ENCODE measurements at places on chromosomes 13 and 19. TPM values are rescaled to one million over a fixed set of nuclear protein-coding genes. Genes with fewer than 3 reads are reported as not detected.

Gene CGB8
- not detected for total RNA-seq

- H3K4me3 ChIP-seq = no peak overlapping the region
- H3K27me3 ChIP-seq = no peaks in the 10 kb centered on the region
- peaks cover 4% of the 10 kb centered on the region for H3K36me3 ChIP-seq
- peaks cover 19% of the 10 kb centered on the region for H3K4me1 ChIP-seq
These were observed 10.2 kb downstream of the C19orf12 start for GRCh38 chr19:29704562-29705558.

Gene FAM83E
- total RNA-seq = not detected

GRCh38 chr19:12606796-12607195 is 3.8 kb downstream of the ZNF490 start:
- peaks cover 12% of the 10 kb centered on the region for H3K4me1 ChIP-seq
- H3K36me3 ChIP-seq = peaks cover 5% of the 10 kb centered on the region
- no peaks in the 10 kb centered on the region for H3K27me3 ChIP-seq
- DNase-seq = no peak

Gene HIF3A
- 78.6 TPM for total RNA-seq

GRCh38 chr19:40642757-40643305 is 41.7 kb downstream of the LTBP4 start:
- H3K36me3 ChIP-seq = no peaks in the 10 kb centered on the region
- peaks cover 27% of the 10 kb centered on the region for H3K4me1 ChIP-seq
- H3K27ac ChIP-seq = no peak overlapping the region
- no peaks in the 10 kb centered on the region for H3K27me3 ChIP-seq
- DNase-seq = no peak

DNA sequence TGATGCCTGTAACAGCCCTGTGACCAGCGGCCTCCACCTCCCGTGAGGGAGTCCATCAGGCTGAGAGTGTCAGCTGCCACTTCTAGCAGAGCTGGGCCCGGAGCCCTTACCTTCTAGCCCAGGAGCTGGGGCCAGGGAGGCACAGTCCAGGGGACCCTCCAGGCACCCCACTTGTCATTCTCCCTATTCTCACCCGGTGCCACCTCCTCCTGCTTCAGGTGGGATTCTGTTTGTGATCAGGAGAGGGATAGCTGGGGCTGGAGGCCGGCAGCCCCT is 4.1 kb downstream of the RASA3 start:
- DNase-seq = no peak
- no peaks in the 10 kb centered on the region for H3K36me3 ChIP-seq
- H3K4me3 ChIP-seq = peak overlapping the region; percentile 2
- peaks cover 38% of the 10 kb centered on the region for H3K4me1 ChIP-seq

GRCh38 chr13:23510979-23511735 is 59.1 kb upstream of the TNFRSF19 start:
- no peaks in the 10 kb centered on the region for H3K36me3 ChIP-seq
- H3K27ac ChIP-seq = no peak overlapping the region

DNA sequence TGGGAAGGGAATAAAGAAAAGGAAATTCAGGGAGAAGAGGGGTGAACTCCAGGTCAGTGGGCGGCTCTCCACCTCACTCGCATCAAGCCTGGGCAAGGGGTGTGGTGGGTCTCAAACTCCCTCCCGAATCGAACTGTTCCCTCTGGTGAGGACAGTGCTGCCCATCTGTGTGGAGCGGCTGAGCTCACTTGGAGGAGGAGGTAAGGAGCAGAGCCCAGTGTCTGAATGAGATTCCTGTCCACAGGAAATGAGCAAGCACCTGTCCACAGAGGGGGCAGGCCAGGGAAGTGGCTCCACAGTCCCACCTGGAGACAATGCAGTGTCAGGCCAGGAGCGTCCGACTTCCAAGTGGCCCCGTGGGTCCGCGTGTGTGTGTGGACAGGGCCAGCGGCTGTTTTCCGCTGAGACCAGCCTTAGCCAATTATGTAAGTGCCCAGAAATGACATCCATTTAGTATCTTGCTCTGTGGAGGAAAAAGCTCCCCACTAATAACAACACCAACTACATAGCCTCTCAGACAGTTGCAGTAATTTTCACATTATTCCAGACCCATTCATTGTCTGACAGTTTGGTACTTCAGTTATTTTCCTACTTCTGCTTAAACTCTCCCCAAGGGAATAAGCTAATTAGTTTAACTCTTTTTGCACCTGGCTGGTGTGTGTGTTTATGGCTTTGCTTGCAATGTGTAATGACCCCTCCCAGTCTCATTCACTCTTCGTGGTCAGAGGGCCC is 114.6 kb downstream of the SOX1 start:
- no peak for DNase-seq
- H3K36me3 ChIP-seq = no peaks in the 10 kb centered on the region
- H3K27ac ChIP-seq = no peak overlapping the region
- H3K27me3 ChIP-seq = peaks cover 4% of the 10 kb centered on the region
- peaks cover 4% of the 10 kb centered on the region for H3K4me1 ChIP-seq

- no peak overlapping the region for H3K4me3 ChIP-seq
- DNase-seq = no peak
- peaks cover 32% of the 10 kb centered on the region for H3K4me1 ChIP-seq
- H3K27ac ChIP-seq = no peak overlapping the region
- no peaks in the 10 kb centered on the region for H3K36me3 ChIP-seq
These were observed 11.4 kb downstream of the ARID3A start for GRCh38 chr19:937259-937694.

GRCh38 chr19:14507704-14508542 is 10.3 kb downstream of the DNAJB1 start:
- no peak overlapping the region for H3K27ac ChIP-seq
- no peaks in the 10 kb centered on the region for H3K27me3 ChIP-seq
- no peak for DNase-seq

DNA sequence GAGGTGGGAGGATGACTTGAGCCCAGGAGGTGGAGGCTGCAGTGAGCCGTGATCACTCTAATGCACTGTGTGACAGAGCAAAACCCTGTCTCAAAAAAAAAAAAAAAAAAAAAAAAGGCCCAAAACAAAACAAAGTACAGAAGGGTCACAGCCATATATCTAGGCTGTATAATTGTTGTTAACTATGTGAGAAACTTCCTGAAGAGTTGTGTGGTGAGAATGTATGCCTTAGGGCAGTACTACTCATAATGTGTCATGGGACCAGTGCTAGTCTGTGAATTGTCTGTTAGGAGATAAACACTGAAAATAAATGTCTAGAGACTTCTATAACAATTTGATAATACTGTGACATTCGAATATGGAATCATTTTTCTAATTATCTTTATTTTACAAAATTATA is 43.1 kb downstream of the PAN3 start:
- H3K27me3 ChIP-seq = no peaks in the 10 kb centered on the region
- peaks cover 25% of the 10 kb centered on the region for H3K36me3 ChIP-seq
- DNase-seq = no peak
- peaks cover 16% of the 10 kb centered on the region for H3K4me1 ChIP-seq

DNA sequence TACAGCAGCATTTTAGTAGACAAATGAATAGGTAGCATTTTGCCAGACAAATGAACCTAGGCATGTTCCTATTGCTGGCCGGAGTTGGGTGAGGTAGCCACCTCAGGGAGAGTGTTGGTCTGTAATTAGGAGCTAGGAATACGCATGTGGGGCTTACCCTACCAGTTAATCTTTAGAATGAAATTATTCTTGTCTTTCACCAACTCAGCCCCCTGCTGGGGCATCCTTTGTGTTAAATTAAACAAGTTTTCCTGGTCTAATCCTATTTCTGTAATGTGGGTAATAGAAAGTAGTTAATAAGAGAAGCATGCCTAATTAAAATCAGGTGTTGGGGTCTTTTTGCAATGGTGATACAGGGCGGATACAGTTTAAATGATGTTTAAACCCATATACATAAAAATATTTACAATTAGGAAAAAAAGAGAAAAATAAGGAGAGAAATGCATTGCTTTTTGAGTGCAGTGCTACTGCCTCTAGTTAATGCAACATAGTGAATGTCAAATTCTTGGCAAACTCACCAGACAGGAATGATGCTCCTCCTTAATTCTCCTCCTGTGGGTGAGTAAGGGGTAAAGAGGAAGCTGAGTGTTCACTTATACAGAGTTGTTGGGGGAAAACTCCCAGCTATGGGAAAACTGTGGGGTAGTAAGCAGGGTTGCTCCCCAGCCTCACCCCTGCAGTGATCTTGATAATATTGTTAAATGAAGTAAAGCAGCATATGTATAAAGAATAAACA is 276.4 kb upstream of the EDNRB start:
- H3K27me3 ChIP-seq = peaks cover 6% of the 10 kb centered on the region
- DNase-seq = no peak
- no peaks in the 10 kb centered on the region for H3K36me3 ChIP-seq
- no peak overlapping the region for H3K4me3 ChIP-seq

DNA sequence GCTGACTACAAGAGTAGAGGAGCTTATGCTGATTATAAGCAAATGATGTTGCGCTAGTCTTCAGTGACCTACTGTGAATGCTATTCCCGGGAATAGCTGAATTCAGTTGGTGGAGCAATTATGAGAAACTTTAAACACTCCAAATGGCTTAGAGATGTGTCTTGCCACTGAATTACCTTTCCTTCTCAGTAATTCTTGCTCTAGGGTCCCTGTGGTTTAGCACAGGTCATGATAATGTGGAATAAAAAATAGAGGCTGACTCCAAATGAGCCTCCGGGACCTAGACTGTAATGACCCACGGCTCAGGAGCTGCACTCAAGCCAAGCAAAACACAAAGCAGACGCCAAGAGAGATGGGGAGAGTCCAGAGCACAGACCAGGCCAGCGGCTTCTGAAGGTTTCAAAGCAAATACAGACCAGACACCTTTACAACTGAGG is 124.7 kb downstream of the RGCC start:
- H3K27me3 ChIP-seq = no peaks in the 10 kb centered on the region
- H3K36me3 ChIP-seq = peaks cover 3% of the 10 kb centered on the region
- no peak overlapping the region for H3K4me3 ChIP-seq
- DNase-seq = no peak

- no peak for DNase-seq
- H3K27me3 ChIP-seq = no peaks in the 10 kb centered on the region
- H3K4me3 ChIP-seq = no peak overlapping the region
- H3K36me3 ChIP-seq = no peaks in the 10 kb centered on the region
These were observed 413.7 kb downstream of the LIG4 start for GRCh38 chr13:107801621-107802020.

GRCh38 chr19:38055655-38056521 is 148.9 kb downstream of the SIPA1L3 start:
- H3K4me3 ChIP-seq = no peak overlapping the region

Gene ZNF440
- total RNA-seq = 3.1 TPM

Gene NTF4
- not detected for total RNA-seq

Gene SMIM44
- not detected for total RNA-seq

DNA sequence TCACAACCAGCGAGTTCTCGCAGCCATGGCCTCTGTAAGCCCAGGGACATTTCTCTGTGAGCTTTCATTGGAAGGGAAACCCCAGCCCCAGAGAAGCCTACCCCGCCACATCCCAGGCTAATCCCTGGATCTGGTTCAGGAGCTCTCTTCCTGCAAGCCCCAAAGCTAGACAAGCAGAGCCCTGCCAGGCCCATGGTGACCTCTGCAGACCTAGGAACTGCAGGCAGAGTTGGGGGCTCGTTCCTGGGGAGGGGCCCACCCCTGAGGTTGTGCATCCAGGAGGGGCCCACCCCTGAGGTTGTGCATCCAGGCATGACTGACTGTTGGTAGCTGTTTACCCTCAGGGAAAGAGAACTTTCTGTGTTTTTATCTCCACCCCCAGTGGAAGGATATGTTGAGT is 21.7 kb downstream of the KCTD15 start:
- peaks cover 45% of the 10 kb centered on the region for H3K4me1 ChIP-seq
- H3K27ac ChIP-seq = no peak overlapping the region
- H3K4me3 ChIP-seq = no peak overlapping the region
- no peak for DNase-seq
- H3K36me3 ChIP-seq = no peaks in the 10 kb centered on the region
- H3K27me3 ChIP-seq = no peaks in the 10 kb centered on the region

DNA sequence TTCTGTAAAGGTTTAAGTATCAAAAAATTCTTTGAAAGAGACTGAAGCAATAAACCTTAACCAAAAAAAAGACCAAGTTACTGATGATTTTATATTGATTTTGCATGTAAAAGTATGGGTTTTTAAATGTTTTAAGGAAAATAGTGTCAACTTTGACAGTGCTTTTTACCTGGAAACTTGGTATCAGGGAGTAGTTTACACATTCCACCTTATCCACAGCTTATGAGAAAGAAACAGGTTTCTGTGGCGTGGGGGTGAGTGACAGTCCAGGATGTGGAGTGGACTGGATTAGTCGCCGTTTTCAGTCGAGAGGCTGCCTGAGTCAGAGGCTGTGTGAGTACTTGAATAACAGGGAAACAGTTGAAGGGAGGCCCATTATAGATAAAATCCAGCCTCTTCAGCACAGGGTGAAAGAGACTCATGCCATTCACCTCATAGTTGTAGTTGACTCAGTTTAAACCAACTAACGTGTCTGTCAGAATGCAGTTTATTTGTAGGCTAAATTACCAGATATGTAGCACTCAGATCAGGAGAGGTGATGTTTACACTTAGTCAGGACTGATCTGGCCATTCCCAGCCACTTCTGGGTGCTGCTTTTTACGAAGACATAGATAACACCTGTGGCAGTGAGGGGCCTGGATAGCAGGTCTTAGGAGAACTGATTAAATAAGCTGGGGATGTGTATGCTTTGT is 595 bp upstream of the GPR183 start:
- H3K27me3 ChIP-seq = no peaks in the 10 kb centered on the region
- H3K36me3 ChIP-seq = no peaks in the 10 kb centered on the region
- DNase-seq = no peak
- H3K4me3 ChIP-seq = no peak overlapping the region
- H3K4me1 ChIP-seq = peaks cover 16% of the 10 kb centered on the region

- no peaks in the 10 kb centered on the region for H3K27me3 ChIP-seq
- H3K36me3 ChIP-seq = no peaks in the 10 kb centered on the region
- H3K4me1 ChIP-seq = no peaks in the 10 kb centered on the region
- H3K4me3 ChIP-seq = no peak overlapping the region
These were observed 16.3 kb upstream of the RNASEH2B start for GRCh38 chr13:50893211-50893852.

GRCh38 chr19:45125975-45126493 is 33.1 kb downstream of the PPP1R37 start:
- no peaks in the 10 kb centered on the region for H3K36me3 ChIP-seq
- H3K27me3 ChIP-seq = no peaks in the 10 kb centered on the region
- DNase-seq = peak; percentile 48
- no peak overlapping the region for H3K4me3 ChIP-seq

Data from heart right ventricle (tissue), 16 donors.